ENCODE measurements at places on chromosomes 5 and 9. TPM values are rescaled to one million over a fixed set of nuclear protein-coding genes. Genes with fewer than 3 reads are reported as not detected.
A peak's percentile ranks its signal among the peaks of the same experiment; 100 is the strongest.

The LMX1B gene
- total RNA-seq = not detected

The ADAMTSL2 gene
- 3.3 TPM for total RNA-seq

The SLCO4C1 gene
- total RNA-seq = 0.73 TPM

The C5orf46 gene
- not detected for total RNA-seq

The GOLM1 gene
- total RNA-seq = 33.3 TPM

DNA sequence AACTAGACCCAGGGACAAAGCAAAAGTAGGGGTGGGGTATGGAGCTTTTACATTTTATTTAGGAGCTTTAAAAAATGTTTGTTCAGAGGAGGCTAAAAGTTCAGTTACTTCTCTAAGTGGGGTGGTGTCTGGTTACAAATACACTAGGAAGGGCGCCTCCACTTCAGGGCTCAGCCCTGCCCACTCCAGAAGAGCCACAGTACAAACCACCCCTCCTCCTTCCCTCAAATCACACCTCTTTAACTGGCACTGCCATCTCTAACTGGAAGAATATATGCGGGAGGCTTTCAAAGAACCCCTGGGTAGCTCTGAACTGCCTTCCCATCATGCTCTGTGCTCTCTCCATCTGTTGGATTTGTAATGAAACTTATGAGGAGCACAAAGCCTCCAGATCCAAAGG, 98.8 kb upstream of the NFIB start:
- DNase-seq = no peak

DNA sequence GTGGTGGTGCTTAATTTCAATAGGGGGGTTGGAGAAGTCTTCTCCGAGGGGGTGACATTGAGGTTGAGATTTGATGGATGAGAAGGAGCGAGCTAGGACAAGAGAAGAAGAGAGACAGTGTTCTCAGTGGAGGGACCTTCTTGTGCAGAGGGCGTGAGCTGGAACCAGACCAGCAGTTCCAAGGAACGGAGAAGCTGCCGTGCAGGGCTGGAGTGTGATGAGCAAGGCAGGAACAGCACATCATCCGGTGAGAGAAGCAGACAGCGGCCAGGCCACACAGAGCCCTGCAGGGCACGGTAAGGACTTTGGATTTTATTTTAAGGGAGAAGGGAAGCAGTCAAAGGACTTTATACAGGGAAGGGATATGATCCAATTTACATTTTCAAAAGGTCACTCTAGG, 206.9 kb downstream of the MELK start:
- DNase-seq = no peak

GRCh38 chr5:110644357-110644756, 82.1 kb downstream of the TMEM232 start:
- DNase-seq = no peak

GRCh38 chr9:100555471-100555870, 22.4 kb upstream of the CAVIN4 start:
- no peak for DNase-seq

DNA sequence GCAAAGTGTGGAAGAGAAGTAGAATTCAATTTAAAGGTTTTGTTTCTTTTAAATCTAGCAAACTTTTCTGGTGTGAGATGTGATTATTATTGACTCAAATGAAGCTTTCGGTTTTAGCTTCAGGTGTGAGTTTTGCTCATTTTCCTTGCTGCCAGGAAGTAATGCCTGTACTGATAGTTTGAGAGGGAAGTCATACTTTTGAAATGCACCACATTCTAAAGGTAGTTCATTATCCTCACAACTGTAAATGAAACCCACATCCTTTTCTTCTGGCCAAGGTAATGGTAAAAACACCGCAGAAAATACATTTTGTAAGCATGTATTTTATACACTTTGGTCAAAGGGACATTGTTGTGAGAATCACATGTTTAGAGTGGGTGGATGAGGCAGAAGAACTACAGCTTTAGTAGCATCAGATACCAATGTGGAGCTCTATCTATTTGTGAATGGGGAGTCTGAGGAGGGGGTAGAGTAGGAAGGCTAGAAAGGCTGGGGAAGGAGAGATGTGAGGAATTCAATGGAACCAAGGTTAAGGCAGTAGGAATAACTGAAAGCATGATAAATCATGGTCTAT, 167.0 kb upstream of the CDKN2B start:
- DNase-seq = no peak

DNA sequence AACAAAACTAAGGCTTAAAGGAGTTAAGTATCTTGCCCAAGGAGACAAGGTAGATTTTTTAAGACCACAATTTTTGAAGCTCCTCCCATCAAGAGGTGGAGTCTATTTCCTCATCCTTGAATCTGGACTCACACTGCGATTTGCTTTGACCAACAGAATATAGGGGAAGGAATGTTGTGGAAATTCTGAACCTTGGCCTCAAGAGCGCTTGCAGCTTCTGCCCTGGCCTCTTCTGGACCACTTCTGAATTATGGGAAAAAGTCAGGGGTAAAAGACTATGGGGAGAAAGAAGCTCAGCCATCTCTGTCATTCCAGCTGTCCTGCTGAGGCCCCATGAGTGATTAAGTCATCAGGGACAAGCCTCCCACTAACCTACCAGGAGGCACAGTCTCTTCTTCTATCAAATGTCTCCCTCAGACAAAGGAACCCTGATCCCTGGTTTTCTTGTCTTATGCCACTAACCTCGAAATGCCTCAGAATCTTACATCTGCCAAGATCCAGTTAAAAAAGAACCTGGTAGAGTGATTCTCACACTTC, 25.9 kb downstream of the MAPKAP1 start:
- no peak for DNase-seq

- DNase-seq = no peak
These were observed 167.9 kb downstream of the TSSK1B start for GRCh38 chr5:113266913-113267227.

DNA sequence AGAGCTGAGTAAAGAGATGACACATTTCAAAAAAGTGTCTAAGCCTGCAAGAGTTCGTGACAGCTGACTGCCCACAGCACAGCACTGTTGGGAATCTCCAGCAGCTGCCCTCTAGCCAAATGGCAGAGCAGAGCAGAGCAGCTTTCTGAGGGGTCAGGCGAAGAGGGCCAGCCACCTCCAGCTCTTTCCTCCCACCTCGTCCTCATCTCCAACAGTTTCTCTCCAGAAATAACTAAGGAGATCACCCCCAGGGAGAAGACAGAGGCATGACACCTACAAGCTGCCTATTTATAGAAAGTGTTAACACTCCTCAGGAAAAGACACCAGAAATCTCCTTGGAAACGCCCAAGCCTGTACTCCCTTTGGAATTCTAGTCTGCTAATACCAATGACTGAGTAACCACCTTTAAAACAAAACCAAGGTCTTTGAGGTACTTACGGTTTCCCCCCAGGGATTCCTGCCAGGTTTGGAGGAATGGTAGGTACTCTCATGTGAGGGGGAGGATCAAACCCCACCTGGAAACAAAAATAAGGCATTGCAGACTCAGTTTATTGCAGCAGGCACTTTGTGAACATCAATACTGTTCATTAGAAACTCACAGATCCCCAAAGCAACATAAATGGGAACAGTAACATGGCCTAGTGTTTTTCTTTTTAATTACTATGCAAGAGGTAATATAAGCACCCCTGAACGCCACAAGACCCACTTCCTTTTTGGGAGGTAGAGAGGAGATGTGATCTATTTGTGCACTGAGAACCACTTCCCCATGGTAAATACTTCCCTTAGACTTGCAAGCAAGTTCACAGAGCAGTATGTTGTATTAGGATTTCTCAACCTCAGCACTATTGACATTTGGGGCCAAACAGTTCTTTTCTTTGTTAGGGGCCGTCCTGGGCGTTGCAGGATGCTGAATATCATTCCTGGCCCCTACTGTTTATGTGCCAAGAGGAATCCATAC, 79.3 kb downstream of the TLE1 start:
- DNase-seq = peak; percentile 56

DNA sequence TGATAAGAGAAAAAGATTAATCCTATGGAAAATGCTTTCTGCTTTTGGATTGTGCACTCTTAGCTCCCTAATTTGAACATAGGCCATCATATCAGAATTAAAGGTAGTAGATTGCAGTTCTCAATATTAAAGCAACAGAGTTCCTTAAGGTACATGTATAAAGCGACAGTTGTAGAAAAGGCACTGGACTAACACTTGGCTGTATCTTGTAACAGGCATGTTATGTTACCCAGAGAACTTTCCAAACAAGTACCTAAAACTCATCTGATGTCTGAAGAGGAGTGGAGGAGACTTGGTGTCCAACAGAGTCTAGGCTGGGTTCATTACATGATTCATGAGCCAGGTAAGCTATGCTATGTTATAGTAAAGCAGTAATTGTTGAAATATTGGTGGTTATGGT, 3.3 kb upstream of the SECISBP2 start:
- DNase-seq = no peak

GRCh38 chr9:116688806-116689485, 1.8 kb downstream of the TRIM32 start:
- DNase-seq = no peak

All from stomach (tissue), 19 donors.